Sciatic nerve (tissue), 2 donors: ENCODE measurements at places on chromosomes 16 and 17.

DNA sequence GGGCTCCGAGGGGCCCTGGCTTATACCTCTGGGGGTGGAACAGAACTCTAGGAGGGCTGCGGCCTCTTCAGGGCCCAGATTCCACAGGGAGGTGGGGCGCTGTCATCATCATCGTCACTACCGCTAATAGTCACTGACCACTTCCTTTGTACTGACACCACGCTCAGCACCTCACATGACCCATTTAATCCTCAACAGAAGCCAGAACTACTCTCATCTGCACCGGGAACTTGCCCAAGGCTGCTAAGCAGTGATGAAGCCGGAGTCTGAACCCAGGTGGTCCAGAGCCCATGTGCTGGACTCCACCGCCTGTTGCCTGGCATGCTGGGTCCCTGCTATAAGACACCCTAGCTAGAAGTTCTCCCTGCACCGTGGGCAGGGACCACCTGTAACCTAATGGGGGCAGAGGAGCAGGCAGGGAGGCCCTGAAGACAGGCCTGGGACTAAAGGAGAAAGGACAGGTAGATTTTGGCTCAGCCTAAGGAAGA lies 12.0 kb downstream of the UNC13D start:
- no peak for DNase-seq

GRCh38 chr17:66443166-66443565 lies 140.8 kb downstream of the PRKCA start:
- no peak for DNase-seq

- DNase-seq = no peak
Measured at GRCh38 chr16:52837251-52837650, 215.4 kb downstream of the CHD9NB start.

GRCh38 chr16:11563493-11564040 lies 23.2 kb downstream of the LITAF start:
- DNase-seq = no peak

DNA sequence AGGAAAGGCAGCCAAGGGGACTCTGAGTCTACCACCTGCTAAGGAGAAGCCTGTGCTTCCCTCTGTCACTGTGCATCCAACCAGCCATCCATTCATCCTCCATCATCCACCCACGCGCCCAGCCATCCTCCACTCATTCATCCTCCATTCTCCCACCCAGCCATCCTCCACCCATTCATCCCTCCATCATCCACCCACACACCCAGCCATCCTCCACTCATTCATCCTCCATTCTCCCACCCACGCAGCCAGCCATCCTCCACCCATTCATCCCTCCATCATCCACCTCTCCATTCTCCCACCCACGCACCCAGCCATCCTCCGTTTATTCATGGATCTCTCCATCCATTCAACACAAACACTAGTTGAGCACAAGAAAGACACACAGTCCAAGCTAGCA lies 74.1 kb downstream of the COG7 start:
- DNase-seq = no peak

GRCh38 chr17:6796017-6796886 lies 20.2 kb downstream of the FBXO39 start:
- DNase-seq = no peak

- no peak for DNase-seq
Measured at GRCh38 chr17:18987862-18988545, 16.6 kb downstream of the FAM83G start.

- DNase-seq = no peak
Measured at GRCh38 chr17:47704736-47705135, 10.8 kb downstream of the TBKBP1 start.

GRCh38 chr17:1762901-1763898 lies 1.3 kb downstream of the SERPINF1 start:
- DNase-seq = peak; percentile 83

GRCh38 chr17:44557651-44558285 lies 484 bp downstream of the FZD2 start:
- DNase-seq = peak; percentile 67

DNA sequence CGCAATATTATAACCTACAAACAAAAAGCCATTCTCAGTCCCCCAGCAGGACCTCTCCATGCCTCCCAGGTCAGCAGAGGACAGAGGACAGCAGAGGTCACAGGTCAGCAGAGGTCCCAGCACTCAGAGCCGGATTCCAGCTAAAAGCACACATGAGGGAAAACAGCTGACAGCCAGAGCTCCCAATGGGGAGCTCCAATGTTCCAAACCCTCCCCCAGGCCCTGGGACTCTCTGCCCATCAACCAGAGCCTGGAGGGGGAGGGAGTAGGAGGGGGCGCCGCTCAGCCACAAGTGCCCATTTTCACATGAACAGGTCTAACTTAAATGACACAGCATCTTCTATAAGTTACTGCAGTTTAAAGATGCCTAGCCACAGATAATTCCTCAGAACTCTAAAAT lies 77.5 kb downstream of the ANKRD11 start:
- no peak for DNase-seq

DNA sequence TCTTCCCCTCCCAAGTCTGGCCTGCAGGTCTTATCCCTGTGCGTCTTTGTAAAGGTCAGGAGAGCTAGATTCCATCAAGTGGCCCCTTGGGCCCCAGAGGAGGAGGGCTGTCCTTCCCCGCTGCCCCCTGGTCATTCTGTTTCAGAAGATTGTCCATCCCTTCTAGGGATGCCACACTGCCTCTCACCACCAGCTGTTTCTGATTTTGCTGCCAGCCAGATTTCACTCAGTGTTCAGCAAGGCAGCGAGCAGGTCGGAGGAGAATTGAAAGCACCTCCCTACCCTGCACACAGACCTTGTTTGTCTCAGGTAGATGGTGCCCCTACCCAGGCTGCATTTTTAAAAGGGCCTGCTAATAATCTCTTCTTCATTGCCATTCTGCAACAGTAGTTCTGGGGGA lies 21.7 kb upstream of the NAT9 start:
- no peak for DNase-seq

DNA sequence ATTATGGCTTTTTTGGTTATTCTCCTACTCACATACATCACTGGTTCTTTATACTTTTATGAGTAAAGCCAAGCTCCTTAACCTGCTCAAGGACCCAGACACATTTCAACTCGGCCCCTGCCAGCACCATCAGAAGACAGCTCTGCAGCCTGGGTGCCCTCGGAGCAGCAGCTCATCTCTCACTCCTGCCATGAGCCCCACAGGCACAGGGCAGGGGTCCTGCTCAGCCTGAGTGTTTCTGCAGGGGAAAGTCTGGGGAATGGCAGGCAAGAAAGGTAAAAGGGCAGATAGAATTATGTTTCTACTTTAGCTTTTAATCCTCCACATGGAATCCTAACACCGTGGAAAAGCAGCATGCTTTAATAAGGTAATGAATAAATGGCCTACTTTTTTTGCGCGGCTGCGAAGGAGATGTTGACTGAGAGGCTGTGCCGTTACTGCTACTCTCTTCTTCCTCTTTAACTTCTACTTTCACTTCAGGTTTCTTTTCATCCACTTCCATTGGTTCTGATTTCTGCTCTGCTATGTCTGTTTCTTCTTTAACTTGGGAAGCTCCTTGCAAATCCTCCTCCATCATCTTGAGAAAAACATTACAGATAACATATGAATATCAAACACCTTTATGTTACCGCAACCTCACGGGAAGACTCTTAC lies 50.1 kb upstream of the TRAP1 start:
- DNase-seq = no peak

- no peak for DNase-seq
Measured at GRCh38 chr16:87602821-87603683, 744 bp downstream of the JPH3 start.

DNA sequence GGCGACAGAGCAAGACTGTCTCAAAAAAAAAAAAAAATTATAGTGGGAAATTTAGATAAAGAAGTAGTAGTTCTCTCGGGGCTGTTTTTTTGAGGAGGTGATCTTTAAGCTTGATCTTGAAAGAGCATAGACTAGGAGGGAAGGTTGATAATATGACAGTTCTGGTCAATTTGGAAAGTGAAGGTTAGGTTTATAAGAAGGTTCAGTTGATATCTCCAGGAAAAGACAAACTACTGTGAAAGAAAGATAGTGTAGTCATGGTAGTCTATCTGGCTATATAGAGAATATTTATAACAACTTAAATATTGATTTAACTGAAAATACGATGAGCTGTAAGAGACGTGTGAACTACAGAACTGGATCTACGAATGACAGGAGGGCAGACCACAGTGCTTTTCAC lies 3.1 kb downstream of the ATF7IP2 start:
- no peak for DNase-seq

DNA sequence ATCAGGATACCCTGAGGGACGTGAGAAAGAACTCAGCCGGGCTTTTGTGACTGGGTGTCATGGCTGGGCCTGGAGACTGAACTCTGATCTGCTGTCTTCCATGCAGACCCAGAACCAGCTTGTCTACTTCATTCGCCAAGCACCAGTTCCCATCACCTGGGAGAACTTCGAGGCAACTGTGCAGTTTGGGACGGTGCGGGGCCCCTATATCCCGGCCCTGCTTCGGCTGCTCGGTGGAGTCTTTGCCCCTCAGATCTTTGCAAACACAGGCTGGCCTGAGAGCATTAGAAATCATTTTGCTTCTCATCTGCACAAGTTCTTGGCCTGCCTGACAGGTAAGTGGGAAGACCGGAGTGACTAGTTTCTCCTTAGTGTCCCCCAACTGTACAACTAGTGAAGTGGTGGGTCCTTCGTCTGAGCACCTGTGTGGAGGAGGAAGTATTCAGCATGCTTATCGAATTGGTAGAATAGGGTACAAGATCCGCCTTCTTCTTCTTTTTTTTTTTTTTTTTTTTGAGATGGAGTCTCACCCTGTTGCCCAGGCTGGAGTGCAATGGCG lies 15.5 kb downstream of the DNAH2 start:
- no peak for DNase-seq

DNA sequence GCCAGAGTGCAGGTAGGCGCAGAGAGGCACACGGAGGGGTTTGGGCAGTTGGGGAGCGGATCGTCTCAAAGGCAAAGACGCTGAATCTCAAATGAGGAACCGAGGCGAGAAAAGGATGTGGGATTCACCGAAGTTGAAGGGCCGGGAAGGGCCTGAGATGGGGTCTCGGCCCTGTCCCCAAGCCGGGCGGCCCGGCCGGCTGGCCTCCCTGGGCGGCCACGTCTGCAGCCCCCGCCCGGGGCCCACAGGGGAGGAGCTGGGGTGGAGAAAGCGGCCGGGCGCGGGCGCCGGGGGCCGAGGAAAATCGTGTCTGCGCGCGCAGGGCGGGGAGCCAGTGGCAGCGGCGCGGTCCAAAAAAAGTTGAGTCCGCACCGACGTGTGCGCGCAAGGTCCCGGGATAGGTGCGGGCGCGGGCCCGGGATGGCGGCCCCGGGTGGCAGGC lies 458 bp downstream of the SLC12A4 start:
- DNase-seq = peak; percentile 77

- no peak for DNase-seq
Measured at GRCh38 chr17:82055965-82056728, 4.4 kb downstream of the GPS1 start.

- no peak for DNase-seq
Measured at GRCh38 chr16:68490829-68491575, 42.7 kb upstream of the SMPD3 start.

DNA sequence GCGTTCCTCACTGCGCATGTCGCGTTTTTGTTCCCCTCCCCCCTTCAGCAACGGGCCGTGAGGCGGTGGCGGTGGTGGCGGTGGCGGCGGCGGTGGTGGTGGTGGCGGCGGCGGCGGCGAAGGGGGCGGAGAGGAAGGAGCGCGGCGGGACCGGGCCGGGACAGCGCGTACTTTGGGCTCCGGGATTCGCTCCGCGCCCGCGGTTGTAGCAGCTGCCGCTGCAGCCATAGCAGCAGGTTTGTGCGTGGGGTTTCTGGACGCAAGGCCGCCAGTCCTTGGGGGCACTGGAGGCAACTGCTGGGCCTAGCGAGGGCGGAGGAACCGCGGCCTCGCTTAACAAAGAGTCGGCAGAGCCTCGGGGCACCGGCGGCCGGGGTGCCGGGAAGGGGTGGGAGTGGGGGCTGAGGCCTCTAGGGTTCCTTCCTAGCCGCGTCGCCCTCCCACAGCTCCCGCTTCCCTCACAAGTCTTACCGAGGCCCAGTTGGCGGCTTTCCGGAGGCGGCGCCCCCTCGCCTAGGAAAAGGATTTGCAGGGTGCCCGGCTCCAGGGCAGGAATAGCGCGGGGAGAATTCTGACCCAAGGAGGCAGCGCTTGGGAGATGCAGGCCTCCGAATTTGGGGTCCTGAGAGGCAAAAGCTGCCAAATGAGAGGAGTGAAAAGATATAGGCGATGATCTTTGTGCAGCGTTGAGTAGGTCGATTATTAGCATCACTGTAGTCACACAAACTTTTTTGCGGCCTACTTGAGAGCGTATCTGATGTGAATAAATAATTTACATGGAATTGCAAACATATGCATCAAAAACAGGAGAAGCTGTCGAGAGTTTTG lies at the start of gene DDX42:
Gene DDX42, plus strand, starts transcription at position 30 of the 828 bp plus-strand sequence. CDS start 12,880 bp downstream, outside the sequence.
- peak; percentile 94 for DNase-seq

- no peak for DNase-seq
Measured at GRCh38 chr17:1713878-1714426, 3.8 kb upstream of the TLCD2 start.

DNA sequence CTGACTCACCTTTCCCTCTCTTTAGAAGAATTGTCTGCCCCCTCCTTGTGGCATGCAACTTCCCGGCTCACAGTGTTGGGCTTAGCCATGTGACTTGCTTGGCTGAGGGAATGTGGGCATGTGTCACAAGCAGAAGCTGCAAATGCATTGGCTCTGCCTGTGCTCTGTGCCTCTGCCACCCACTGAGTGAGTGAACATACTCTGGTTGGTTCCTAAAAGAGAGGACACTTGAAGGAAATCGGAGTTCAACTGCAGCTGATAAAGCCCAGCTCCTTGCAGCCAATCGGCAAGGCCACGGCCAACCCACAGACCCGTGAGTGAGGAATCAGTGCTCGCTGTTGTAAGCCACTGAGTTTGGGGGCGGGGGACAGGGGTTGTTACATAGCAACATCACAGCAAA lies 10.9 kb upstream of the GINS2 start:
- no peak for DNase-seq

DNA sequence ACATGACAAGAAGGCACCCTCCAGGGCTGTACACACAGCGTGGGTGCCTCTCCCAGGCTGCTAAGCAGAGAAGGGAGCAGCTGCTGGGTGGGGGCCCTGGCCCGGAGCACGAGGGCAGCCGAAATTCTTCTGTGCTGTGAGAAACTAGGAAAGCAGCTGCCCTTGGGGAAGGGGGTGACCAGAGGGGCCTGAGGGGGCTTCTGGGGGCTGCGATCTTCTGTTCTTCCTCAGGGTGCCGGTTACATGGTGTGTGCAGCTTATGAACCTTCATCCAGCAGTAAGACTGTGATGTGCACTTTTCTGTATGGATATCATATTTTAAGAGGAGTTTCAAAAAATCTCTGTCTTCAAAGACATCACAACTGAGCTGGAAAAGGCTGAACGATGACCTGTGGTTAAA lies 43.2 kb upstream of the METRNL start:
- DNase-seq = peak; percentile 33

GRCh38 chr16:88882358-88883030 lies 16.0 kb upstream of the PABPN1L start:
- no peak for DNase-seq

DNA sequence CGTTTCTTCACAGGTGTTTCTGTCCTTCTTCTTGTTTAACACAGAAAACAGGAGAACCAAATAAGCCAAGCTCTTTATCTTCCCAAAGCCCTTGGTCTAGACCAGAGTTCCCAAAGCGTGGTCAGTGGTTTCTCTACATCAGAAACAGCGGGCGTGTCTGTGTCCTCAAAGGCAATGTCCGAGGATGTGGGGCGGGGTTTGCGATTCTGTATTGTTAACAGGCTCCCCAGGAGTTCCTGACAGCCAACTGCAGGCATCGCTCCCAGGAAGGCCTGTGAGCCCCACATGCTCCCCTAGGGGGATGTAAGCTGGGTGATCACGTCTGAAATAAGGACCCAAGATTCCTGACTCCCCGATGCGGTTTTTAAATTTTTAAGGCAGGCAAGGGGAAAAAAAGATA lies 28.4 kb upstream of the SLC25A19 start:
- no peak for DNase-seq

- no peak for DNase-seq
Measured at GRCh38 chr16:74726716-74727115, 26.1 kb upstream of the MLKL start.
